ENCODE measurements at places on chromosomes 5 and 9.

GRCh38 chr9:1202512-1203280, 152.5 kb downstream of the DMRT2 start:
- no peak for DNase-seq

DNA sequence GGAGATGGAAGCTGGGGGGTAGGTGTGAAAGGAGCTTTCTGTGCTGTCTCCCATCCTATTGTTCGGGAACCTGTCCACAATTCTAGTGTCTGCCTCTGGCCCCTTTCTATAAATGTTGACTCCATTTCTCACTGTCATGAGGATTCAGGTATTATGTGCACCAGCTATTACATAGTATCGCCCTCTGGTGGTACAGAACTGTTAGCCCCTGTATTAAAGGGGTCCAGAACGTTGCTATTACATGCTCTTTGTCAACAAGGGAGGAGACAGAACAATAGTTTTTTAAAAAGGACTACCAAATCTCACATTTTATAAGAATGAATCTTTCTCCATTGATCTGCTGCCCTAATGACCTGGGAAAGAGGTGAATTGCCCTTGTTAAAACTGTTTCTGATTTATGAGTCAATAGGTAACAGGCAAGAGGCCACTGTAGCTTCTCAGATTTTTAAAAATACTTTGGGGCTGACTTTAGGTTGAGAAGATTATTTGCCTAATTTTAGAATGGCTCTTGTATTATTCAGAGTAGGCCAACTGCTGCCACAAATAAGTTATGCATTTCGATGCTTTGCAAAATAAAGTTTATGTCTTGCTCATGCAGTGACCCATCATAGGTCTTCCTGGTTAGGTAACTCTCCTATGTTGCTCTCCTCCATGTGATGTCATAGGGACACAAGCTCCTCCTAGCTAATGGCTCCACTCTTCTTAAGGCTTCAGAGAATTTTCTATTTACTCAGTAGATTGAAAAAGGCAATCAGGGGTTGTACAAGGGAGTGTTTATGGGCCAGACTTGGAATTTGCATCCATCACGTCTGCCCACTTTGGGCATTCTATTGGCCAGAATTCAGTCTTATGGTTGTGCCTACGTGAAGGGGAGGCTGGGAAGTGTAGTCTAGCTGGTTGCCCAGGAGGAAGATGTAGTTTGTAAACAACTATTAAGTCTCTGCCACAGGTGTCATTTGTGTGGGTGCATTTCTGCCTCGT, 20.8 kb downstream of the DCANP1 start:
- no peak for DNase-seq

DNA sequence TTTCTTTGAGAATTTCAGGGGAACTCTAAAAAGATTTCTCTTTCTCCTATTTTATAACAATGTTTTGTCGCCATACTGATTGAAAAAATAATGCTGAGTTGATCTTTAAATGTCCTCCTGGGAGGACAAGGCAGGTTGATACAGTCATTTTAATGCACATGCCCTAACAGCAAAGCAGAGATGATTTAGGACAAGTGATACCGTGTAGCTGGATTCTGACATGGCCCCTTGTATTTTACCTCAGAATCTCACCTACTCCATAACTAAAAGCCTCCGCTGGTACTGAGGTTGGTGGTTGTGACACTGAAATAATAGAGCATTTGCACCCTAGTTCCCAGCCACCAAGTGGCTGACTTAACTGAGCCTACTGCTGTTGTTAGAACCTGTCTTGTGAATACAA, 811 bp upstream of the LRRTM2 start:
- no peak for DNase-seq

DNA sequence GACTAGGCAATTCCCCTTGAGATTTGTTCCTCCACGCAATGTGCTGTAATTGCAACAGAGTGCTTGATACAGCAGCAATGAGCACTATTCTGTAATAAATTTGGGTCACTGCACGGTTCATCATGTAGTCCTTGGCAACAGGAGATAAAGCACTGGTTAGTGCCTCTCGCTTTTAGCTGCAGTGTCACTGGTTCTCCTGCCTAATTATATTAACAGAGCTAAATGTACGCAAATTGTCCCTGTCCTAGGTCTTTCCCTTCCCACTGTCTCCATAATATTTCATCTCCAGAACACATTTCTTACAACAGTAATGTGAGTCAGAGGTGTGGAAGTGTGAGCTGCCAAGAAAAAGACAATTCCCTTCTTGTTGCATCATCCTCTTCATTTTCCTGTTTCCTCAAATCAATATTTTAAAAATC, 553.1 kb downstream of the ZNF608 start:
- DNase-seq = no peak

DNA sequence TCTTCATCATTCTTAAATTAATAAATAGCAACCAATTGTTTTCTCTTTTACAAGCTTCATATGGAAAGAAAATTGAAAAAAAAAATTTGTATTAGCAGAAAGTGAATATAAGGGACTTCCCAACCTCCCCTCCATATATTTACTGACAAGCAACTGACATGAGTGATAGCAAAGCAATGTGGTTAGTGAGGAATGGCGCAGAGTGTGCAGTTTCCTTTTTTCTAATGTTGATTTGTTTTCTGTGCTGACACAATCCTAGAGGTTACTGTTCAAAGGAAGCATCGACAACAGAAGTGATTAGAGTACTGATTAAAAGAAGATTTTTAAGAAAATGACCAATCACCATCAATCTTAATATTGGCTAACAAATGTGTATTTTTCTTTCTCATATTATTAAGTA, 1.7 kb upstream of the PTGER4 start:
- no peak for DNase-seq

DNA sequence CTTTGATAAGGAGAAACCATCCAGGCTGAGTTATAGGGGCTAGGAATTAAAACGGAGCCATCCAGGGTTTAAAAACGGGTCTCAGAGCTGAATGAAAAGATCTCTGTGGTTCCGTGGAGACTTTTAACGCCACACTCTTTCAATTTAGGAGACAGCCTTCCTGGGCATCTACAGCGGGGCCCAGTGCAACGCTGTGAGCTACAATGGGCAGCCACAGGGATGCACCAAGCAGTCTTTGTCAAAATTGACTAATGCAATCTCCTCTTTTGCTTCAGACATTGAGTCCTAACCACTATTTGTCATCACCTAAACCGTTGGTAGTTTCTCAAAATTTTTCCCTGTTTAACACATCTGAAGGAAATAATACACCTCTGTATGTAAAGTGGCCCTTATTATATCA, 96.6 kb upstream of the ABCA1 start:
- no peak for DNase-seq

- DNase-seq = no peak
Observed at GRCh38 chr5:310516-310915, 11.0 kb upstream of the AHRR start.

Measured in activated CD4-positive, alpha-beta T cell treated with anti-CD3 and anti-CD28 coated beads, Interleukin-2, amount 50 U/mL, for 1 hour (primary cell).